Aorta (tissue), 5 donors: ENCODE measurements at places on chromosomes 3 and 15. TPM values are rescaled to one million over a fixed set of nuclear protein-coding genes. Genes with fewer than 3 reads are reported as not detected.

The CHP1 gene
- 60.8 TPM for total RNA-seq

The NOX5 gene
- 0.18 TPM for total RNA-seq

- H3K4me1 ChIP-seq = no peaks in the 10 kb centered on the region
- no peak overlapping the region for H3K4me3 ChIP-seq
- no peaks in the 10 kb centered on the region for H3K27me3 ChIP-seq
- no peak for DNase-seq
- H3K36me3 ChIP-seq = no peaks in the 10 kb centered on the region
Measured at GRCh38 chr15:48868536-48868935, 9.4 kb upstream of the EID1 start.

DNA sequence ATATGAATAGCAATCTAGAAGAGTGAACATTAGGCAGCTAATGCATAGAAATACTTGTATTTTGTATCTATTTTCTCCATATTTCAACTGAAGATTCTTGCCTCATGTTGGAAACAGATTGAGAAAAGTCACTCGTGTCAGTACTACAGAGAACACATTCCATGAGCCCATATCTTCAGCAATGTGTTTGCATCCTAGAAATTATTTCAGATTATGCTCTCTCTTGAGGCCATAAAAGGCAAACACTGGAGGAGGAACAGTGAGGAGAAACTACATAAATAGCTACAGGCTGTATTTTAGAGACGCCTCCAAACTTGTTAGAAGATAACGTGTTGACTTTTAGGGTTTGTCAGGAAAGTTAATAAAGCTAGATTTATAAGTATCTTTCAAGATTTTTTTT lies 906.9 kb downstream of the FHIT start:
- no peaks in the 10 kb centered on the region for H3K27me3 ChIP-seq
- DNase-seq = no peak
- no peaks in the 10 kb centered on the region for H3K36me3 ChIP-seq
- H3K4me1 ChIP-seq = no peaks in the 10 kb centered on the region
- H3K4me3 ChIP-seq = no peak overlapping the region
- H3K27ac ChIP-seq = no peak overlapping the region
